ENCODE measurements at places on chromosomes 12 and 14.
A peak's percentile ranks its signal among the peaks of the same experiment; 100 is the strongest.

DNA sequence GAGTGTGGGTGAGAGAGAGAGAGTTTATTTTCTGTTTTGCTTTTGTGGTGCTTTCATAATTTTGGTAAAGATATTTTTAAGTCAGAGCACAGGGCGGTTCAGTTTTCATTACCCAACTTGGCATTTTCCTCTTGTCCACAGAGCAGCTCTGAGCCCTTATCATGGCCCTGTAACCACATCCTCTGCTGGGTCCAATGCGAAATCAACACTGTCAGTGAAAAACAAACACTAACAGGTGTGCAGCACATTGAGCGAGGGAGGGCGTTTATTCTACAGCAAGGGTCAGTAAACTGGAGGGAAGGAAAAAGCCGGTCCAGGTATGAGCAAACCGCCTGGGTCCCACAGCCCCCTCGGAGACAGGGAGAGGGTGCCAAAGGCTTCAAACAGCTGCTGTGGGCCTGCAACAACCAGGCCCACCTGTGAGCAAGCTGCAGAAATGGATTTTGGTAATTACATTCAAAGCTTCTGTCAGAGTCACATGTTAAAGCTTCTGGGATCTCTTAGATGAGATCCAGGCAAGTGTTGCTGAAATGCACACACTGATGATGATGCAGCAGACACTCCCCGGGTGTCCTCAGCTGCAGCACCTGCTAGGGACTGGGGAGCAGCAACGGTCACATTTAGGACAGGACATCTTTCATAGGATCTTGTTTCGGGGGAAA is 132.7 kb upstream of the DYRK2 start:
- DNase-seq: peak; percentile 21

DNA sequence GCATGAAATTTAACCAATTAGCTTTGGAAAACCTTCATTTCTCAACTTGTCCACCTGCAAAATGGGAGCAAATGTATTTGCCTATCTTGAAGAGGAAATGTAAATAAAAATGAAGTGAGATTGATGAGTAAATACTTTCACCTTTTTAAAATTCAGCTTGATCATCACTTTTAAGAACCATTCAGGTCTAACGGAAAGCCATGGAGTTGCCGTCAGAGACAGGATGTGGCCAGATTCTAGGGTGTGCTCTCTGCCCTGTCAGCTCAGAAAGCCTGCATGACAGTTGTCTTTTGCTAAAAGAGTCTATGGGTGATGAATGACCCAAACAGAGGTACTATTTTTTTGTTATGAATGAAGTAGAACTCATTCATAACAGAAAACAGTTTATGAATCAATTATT is 104.3 kb upstream of the SLC35F4 start:
- no peak for DNase-seq

GRCh38 chr12:95181103-95181502 is 36.2 kb downstream of the FGD6 start:
- DNase-seq: no peak

GRCh38 chr14:69711065-69711464 is 55.9 kb upstream of the SRSF5 start:
- DNase-seq: no peak

DNA sequence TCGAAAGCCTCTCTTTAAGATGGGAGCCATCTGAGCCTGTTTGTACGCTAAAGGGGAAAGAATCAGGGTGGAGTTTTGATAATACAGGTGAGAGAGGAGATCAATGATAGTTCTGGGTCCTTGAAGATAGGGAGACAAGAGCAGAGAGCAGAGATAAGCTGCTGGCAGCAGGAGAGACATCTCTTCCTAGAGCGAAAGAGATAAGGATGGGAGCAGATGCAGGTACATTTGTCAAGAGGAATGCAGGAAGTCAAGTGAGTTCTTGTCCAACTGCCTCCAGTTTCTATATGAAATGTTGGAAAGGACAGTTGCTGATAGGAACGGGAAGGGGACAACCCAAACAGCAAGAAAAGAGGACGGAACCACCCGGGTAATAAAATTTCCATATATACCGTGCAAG is 24.7 kb upstream of the HIF1A start:
- DNase-seq: no peak
